ENCODE measurements at places on chromosomes 1 and 21.

DNA sequence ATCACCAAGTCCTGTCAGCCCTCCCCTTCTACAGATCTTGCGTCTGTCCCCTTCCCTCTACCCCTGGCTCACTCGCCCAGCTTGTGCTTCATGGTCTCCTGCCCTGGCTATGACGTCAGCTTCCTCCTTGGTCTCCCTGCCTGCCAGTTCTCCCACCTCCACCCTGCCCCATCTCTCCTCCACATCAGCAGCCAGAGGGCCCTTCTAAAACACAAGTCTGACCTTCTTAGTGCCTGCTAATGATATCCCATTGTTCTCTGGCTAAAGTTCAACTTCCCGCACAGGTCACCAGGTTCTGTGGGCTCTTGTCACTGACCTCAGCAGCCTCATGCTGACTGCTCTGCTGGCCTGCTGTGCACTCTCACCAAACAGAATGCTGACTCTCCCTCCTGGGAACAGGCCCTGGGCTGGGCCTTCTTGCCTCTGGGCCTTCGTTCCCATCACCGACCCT is 24.7 kb upstream of the MYCL start:
- DNase-seq: no peak

DNA sequence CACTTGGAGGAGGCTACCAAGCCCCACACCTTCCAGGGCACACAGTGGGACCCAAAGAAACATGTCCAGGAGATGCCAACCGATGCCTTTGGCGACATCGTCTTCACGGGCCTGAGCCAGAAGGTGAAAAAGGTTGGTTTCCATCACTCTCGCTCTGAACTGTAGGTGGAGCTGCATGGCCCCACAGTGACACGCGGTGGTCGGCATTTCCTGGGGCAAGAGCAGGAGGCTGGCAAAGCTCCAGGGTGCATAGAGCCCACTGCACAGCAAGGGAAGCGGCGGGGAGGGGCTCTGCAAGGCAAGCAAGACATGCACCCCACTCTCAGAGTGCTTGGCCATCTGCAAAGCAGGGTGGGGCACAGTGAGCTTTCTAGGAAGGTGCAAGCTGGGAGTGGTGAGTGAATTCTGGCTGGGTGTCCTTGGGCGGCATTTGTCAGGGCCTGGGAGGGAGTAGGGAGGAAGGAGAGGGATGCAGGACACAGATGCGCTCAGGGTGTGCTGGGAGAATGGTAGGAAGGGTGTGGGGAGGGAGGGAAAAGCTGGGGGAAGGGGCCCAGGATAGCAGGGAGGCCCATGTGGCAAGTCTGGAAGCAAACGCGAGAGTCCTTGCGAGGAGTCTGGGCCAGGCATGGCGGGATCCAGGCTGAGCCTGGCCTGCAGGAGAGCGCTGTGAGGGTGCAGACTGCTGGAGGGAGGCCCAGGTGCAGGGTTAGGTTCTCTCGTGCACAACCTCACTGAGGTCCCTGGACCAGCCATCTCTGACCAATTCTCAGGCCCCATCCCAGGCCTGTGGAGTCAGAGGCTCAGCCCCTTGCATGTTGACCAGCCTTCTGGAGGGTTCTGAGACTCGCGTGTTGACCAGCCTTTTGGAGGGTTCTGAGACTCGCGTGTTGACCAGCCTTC is 11.0 kb downstream of the TRPM2 start:
- DNase-seq: no peak

DNA sequence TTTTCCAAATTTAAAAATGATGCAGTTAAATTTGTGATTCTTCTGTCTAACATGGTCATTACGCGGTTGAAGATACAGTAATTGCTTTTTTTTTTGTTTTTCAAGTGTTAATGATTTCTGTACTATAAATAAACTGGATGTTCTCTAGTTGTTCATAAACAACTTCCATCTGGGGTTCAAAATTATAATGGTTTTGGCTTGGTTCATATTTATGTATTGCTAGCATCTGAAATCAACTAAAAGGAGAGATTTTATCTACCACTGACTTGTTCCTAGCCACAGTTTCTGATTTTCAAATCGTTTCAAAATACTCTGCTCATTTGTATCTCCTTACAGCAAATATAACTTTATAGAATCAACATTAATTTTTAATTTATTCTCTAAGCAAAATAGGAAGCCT is 35.2 kb upstream of the PLPPR4 start:
- no peak for DNase-seq

GRCh38 chr1:18883079-18883478 is 19.3 kb downstream of the ALDH4A1 start:
- no peak for DNase-seq

All from dermis microvascular lymphatic vessel endothelial cell (primary cell).